ENCODE measurements at places on chromosomes 7 and 10.

- no peak for DNase-seq
These were observed 240.3 kb downstream of the BMPER start for GRCh38 chr7:34145603-34146002.

DNA sequence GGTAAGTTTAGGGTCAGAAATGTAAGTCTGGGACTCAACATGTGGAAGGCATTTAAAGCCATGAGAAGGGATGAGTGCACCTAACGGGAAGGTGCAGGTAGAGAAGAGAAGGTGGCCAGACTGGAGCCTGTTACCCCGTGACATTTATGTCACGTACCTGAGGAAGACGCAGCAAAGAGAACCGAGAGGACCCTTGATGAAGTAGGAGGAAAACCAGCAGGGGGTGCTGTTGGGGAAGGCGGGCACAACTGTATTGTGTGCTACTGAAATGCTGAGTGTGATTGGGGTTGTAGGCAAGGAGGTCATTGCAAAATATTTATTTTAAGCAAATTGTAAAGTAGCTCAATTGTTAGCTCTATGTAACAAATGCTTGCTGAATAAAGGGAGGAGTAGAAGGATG is 338.2 kb upstream of the PRKCQ start:
- DNase-seq = peak; percentile 61

DNA sequence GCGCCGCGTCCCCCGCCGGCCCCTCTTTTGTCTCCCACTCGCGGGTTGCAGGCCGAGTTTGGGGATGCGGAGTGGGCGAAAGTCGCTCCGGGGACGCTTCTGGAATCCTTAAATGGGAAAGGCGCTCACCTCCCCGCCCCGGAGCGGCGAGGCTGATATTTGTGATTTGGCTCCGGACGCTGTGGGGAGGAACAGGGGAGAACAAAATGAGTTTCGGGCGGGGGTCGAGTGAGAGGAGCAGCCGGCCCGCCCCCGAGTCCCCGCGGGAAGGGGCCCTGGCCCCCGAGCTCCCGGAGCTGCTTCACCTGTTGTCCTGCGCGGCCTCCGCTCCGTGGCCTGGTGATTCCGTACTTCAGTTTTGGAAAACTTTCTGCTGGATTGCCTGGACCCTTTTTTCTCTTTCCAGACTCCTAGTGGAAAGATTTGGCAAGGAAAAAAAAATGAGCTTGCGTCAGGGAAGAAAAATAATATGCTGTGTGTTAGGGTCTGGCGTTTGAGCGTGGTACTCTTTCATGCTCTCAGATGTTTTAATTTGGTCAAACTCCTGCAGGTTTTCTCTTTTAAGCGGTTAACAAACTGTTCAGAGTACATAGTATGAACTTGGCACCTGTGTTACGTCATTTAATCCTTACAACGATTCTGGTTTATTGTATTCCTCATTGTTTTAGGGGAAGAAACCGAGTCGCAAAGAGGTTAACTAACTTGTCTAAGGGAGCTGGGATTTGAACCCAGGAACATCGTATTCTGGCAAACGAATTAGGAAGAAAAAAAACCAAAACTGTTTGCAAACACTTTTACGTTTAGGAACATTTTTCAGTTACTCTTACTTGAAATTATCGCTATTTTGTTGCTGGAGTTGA is 924 bp downstream of the BMPR1A start:
- peak; percentile 61 for DNase-seq

GRCh38 chr10:34420273-34420672 is 394.8 kb downstream of the PARD3 start:
- no peak for DNase-seq

DNA sequence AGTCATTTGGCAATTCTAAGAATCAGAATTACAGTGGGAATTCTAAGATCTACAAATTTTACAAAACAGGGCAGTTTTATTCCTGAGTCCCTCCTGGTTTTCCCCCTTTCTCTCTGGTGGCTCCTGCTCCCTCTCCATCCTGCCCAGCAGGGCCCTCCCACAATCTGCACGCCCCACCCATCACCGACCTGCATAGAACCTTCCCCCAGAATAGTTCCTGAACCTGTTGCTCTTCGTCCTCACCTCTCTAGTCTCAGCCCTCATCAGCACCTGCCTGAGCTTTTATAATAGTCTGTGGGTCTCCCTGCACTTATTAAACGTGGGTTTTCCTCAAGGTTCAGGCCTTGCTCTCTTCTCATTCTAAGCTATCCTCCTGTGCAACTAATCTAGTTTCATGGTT is 49.1 kb upstream of the MNX1 start:
- no peak for DNase-seq

DNA sequence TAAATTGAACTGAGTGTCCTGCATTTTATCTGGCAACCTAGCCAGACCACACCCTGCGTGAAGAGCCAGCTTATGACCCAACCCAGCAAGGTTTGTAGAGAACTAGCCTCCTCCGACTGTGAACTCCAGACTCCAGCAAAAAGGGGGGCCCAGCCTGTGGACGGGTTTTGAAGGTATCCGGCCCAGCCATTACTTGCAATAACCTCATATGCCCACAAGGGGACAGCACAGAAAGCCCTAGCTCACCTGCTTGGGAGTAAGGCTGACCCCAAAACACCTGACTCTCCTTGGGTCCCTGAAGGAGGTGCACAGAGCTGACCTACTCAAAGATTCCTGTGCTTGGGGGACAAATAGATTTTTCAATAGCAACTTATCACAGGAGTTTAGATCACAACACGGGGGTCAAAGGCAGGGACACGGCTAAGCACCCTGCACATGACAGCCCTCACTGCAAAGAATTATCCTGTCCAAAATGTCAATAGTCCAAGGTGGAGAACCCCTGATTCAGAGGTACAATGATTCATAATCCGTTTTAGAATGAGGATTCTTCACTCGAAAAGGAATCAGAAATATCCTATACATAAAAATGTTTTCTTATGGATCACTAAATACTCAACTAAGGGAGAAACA is 4.6 kb downstream of the TRPV6 start:
- DNase-seq = no peak
